T47D (cell line): ENCODE measurements at places on chromosomes 1 and 21.

DNA sequence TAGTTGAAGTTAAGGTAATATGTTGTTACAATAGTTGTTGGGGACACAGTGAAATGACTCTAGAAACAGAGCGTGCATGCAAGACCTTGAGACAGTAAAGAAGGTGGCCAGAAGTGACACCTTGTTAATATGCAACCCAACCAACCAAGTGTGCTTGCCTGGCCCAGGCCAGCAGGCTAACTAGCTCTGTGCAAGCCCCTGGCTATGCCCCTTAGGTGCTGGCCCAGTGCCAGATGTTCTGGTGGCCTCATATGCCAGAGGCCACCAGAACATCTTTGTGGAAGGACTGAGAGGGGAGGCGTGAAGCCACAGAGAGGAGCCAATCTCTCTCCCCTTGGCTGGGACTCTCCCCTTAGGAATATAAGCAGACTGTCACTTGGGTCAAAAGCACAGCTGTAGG lies 111.2 kb upstream of the JUN start:
- no peak for DNase-seq

GRCh38 chr1:59013276-59013927 lies 229.6 kb upstream of the JUN start:
- no peak for DNase-seq

DNA sequence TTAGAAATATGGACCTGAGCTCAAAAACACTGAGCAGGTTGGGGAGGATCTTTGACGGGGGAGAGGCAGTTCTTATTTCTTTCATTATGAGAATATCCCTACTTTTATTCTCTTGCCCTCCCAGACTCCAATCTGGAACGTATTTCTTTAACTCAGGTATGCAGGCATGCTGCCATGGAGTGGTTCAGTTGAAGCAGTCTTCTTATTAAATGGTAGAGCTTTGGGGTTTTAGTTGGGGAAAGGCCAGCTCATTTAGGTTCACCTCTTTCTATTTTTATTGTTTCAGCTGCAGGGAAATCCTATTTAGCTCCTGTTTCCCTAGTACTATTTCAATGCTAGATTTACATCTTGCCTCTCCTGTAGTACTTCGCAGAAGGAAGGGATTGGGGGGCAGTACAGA lies 198.9 kb downstream of the TTLL7 start:
- DNase-seq: no peak

GRCh38 chr1:75797273-75797588 lies 549 bp downstream of the MSH4 start:
- no peak for DNase-seq

DNA sequence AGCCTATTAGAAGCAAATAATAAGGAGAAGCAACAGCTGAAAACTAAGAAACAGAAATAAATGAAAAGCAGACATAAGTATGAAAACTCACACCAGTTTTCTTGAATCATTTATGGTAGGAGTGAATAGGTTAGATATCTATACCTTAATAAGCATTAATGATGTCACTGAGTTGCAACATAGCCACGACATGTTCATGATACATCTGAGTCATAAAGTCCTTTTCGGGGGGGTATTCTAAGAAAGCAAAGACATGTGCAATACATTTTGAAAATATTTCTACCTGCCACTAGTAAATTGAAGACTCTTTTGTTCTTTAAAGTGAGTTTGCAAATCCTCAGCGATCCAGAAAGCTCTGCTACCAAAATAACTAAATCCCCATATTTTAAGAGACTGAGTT lies 7.2 kb downstream of the CD34 start:
- DNase-seq: no peak
